NAMALWA (cell line): ENCODE measurements at places on chromosomes 5 and 9.

- no peak for DNase-seq
Measured at GRCh38 chr5:78568212-78568611, 80.4 kb downstream of the LHFPL2 start.

- DNase-seq, result no peak
Measured at GRCh38 chr9:81351166-81351565, 338.2 kb downstream of the TLE1 start.

DNA sequence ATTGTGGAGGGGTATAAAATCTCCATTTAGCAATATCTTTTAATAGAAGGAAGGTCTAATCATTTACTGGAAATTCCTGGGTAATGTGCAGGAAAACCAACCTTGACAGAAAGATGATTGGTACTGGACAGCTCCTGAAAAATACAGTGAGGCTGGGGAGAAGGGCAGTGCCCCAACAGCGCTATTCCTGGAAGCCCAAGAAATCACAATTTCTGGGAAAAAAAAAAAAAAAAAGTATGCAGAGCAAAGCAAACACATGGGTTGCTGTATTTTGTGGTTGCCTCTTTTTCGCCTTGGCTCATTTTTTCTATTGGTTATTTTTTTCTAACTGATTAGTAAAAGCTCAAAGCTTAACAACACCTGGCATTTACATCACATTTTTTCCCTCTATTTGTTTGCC is 249.7 kb downstream of the ENC1 start:
- DNase-seq, result no peak

DNA sequence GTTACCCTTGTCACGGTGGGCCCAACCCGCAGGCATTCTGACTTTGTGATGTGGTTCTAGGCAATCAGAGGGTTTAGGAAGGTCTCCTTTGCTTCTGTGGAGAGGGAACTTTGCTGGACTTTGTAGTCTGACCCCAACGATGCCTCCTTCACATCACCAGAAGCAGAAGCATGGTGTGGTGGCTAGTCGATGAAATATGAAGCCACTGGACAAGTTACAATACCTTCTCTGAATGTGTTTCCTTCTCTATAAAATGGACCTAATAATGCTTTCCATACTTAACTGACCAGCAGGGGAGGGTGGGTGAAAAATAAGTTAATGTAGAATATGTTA is 607 bp downstream of the SPEF2 start:
- no peak for DNase-seq

DNA sequence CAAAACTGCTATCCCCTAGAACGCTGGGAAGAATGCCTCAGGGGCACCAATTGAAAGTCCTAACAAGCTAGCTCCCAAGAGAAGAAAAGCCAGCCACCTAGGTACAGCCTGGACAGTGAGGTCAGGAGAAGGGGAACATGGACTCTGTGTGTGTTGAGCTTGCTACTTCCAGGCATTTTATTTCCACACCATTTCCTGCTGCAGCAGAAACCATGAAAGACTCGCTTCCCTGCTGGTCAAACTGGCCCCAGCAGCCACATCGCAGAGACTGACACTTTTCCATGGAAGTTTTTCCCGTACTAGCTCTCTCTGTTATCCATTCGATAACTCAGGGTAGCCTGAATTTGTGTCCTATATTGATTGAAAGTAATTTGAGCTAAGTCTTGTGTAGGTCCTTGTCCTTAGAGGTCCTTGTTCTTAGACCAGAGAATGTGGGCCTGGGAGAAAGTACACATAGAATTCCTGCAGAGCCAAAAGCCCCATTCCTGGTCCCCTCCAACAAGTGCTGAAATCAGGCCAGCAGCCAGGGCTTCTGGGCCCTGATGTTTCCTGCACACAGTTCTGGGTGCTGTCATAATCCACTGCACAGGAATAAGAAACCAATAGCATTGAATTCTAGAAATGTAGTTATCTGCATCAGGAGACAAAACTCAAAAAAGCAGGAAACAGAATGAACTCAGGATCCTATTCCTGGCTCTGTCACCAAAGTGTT is 96.6 kb downstream of the BRINP1 start:
- no peak for DNase-seq

GRCh38 chr9:129400971-129401622 is 219.8 kb downstream of the C9orf50 start:
- no peak for DNase-seq

DNA sequence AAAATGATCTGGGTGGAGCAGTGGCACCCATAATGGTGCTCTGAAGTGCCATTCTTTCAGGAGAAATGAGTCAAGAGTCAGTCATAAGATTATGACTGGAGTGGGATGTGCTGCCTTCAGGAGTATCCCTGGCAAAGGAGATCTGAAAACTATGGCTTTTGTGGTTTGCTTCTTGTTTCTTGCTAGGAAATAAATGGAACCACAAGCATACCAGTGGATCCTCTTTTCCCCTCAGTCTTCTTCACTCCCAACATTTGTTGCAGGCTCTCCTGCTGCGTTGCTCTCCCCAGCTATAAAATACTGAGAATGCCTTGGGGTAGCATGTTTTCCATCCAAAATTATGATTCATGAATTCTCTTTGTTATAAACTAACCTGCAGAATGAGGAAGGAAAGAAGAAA is 199.1 kb downstream of the NNT start:
- no peak for DNase-seq

DNA sequence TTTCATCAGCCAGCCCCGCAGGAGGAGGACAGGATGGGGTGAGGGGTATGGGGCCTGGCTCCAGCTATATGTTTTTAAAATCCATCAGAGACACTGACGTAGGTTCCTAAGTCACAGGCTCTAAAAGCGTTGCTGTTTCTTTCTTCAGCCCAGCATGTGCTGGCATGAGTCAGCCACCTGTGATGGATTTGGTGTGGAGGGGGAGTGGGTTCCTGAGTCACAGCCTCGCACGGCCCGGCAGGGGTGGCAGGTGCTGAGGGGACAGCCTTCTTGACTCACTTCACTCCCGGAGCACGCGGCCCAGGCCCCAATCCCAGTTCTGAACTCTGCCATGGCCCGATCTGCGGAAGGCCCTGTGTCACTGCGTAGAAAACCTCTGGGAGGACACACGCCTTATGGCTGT is 38.8 kb upstream of the RPL26L1 start:
- DNase-seq, result no peak

GRCh38 chr9:76688471-76689238 is 75.6 kb upstream of the PCA3 start:
- no peak for DNase-seq

- DNase-seq, result no peak
Measured at GRCh38 chr9:11199335-11199734, 586.5 kb upstream of the PTPRD start.

- DNase-seq, result no peak
Measured at GRCh38 chr9:122333169-122333808, 37.5 kb upstream of the PTGS1 start.

DNA sequence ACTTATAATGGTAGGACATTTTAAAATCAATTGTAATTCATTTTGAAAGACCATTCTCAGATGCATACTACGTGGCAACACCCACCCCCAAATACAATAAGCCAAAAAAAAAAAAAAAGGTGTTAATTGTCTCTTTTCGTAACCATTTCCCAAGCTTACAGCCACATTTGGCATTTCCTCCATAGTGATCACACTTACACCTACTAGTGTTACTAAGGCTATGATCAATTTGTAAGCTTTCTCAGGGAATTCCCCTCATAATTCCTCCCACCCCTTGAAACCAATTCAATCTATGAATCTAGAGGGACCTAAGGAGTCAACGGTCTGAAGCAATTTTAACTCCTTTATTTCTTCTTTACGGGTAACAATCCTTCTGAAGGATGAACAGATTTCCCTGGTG is 40.1 kb downstream of the NR2F1 start:
- DNase-seq, result no peak

- DNase-seq, result no peak
Measured at GRCh38 chr5:5188376-5189050, 48.4 kb downstream of the ADAMTS16 start.

- DNase-seq, result no peak
Measured at GRCh38 chr9:131697097-131697496, 42.8 kb downstream of the RAPGEF1 start.

DNA sequence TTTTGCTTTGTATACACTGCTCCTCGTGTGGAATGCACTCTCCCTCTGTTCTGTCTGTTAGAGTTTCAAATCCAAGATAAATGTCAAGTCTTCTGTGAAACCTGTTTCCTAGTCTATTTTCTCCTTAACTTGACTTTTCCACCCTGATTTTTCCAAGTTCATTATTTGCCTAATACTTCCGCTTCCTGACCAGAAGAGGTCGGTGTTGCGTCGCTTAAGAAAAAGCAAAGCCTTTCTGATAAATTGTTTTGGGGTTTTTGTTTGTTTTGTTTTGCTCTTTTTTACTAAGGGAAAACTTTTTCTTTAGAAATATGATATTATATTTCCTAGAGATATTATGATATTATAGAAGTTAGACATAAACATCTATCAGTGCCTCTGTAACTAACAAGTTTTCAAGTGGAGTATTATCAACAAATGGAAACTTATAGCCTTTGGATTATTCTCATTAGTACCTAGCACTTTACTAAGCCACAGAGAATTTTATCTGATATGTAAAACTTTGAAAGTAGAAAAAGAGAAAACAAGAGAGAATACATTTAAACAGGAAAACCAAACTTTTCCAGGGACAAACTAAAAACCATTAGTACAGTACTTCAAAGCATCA is 55.8 kb downstream of the PHAX start:
- DNase-seq, result peak; percentile 63

GRCh38 chr9:4678679-4679267 is 596 bp upstream of the CDC37L1 start:
- peak; percentile 68 for DNase-seq

GRCh38 chr5:107558823-107559375 is 111.8 kb downstream of the EFNA5 start:
- no peak for DNase-seq

GRCh38 chr9:14396171-14396570 is 82.2 kb upstream of the NFIB start:
- no peak for DNase-seq

GRCh38 chr9:97440160-97440559 is 28.3 kb downstream of the TDRD7 start:
- DNase-seq, result no peak

DNA sequence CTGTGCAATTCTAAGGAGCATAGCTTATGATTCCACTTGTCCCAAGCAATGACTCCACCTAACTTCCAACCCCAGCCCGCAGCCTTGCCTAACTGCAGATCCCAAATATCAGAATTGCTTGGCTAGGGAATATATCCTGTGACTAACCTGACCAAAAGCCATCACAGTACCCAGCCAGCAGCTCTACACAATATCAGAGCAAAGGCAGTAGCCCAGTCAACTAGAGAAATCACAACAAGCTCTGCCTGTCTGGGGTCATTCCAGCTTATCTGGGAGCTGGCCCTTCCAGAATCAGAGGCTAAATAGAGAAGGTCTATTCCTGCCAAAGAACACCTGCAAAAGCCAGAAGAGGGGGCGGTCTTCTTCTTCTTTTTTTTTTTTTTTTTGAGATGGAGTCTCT is 9.3 kb upstream of the KIAA1958 start:
- DNase-seq, result no peak
